ENCODE measurements at places on chromosomes 4 and X.

GRCh38 chr4:147786031-147786430 is 54.1 kb downstream of the ARHGAP10 start:
- DNase-seq, result no peak

DNA sequence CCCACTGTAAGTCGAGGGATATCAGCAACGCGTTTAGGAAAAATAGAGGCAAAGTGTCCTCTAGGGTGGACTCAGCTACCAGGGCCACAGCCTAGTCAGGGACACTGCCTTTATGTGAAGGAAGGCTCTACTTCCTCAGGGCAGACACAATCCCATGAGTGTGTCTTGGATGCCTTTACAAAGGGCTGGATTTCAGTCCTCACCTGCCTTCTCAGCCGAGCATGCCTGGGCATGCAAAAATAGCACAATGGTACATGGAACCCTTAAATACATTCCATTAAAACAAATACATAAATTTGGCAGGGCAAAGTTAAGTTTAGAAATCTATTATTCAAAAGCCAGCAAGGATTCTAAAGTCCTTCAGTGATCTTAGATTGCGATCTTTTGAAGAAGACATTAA is 51.1 kb downstream of the DMD start:
- no peak for DNase-seq

GRCh38 chrX:125132274-125132673 is 187.4 kb upstream of the TEX13C start:
- no peak for DNase-seq

DNA sequence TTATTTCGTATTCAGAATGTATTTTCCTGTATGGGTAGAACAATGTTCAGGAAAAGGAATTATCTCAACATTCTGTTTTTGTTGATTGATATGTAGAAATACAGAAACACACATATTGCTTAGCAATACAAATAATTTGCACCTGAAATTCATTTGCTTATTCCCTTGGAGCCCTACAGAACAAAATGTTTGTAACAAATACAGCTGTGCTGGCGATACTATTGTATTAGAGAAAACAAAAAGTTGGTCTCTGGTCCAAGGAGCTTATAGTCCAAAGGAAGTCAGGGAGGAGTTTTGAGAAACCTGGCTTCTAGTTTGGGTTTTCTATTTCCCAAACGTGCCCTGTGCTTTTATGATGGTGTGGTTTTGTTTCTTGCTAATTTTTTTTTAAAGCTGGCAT is 37.8 kb upstream of the CAPN6 start:
- no peak for DNase-seq

- no peak for DNase-seq
Measured at GRCh38 chr4:82388405-82388804, 14.6 kb upstream of the HNRNPD start.

- DNase-seq, result no peak
Measured at GRCh38 chr4:152509595-152510225, 26.2 kb downstream of the FBXW7 start.

DNA sequence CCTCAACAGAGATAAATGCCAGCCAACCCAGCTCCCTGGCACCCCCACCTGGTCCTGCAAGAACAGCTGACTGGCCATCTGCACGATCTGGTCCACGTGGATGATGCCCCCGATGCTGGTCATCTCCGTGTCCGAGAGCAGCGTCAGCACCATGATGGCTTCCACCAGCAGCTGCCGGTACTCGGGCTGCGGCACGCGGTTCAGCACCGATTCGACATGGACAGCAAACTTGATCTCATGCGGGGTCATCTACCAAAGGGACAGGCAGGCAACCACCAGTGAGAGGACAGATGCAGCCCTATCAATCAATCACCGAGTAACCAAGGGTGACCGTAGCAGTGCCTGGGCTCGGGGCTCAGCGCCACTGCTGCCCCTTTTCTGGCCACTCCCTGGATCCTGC is 89.8 kb downstream of the PHKA2 start:
- no peak for DNase-seq

DNA sequence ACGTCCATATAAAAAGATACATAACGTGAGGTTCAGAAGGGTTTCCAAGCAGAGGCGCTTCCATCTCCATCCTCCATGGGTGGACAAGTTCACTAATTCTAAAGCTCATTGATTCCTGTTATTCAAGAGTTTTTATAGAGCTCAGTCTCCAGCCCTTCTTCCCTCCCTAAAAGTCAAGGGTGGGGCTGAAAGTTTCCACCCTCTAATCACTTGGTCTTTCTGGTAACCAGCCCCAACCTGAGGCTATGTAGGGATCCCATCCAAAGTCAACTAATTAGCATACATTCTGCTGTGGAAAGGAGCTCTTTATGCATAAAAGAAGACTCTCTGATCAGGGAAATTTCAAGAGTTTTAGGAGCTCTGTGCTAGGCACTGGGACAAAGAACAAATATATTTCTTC is 46.9 kb upstream of the VEGFC start:
- no peak for DNase-seq

DNA sequence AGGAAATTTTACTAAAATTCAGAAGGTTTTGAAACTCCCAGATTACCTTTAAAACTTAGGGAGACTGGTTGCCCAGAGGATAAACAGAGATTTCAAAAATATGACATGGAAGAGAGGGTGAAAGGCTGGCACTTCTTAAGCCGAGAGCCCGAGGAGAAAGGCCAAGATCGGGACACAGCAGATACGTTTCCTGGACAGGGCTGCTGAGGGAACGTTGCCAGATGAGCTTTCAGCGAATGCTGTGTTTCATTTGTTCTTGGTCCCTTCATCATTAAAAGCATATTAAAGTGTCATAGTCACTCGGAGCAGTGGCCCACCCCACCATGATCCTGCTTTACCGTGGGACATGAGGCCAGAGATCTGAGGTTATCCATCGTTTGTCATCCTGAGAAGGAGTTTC is 37.9 kb upstream of the STOX2 start:
- DNase-seq, result no peak

GRCh38 chrX:57902633-57903032 is 7.6 kb downstream of the ZXDA start:
- DNase-seq, result no peak

GRCh38 chrX:100829730-100830129 is 9.5 kb downstream of the CSTF2 start:
- DNase-seq, result no peak

DNA sequence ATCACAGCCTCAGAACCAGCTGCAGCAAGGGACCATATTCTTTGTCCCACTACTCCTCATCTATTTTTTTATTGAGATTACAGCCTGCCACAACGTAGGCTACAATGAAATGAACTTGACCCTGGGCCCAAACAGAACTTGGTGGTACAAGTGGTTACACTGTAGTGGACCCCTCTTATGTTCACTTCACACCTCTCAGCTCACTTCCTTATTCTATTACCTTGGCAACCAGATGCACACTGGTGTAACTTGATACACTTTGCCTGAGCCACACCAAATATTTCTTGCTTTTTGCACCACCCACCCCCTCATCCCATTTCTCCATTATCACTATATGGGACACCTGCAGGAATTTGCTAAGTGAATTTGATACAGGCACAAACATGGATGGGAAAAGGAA is 105.8 kb downstream of the CXCL13 start:
- DNase-seq, result no peak

DNA sequence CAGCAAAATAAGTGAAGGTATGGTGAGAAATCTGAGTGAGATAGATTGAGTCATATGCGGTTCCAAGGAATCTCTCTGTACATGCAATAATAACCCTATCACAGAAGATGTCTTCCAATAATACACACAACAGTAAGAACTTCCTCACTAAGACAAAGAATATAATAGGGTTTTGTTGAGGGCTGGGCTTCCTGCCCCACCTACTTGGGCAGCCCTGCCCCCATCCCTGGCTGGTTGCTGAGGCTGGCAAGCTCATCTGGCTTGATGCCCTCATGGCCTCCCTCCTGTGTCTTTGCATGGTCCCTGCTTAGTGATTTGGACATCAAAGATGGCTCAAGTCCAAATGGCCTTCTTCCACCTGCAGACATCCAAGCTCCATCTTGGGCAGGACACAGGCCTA is 2.7 kb downstream of the GEMIN8 start:
- DNase-seq, result peak; percentile 53

DNA sequence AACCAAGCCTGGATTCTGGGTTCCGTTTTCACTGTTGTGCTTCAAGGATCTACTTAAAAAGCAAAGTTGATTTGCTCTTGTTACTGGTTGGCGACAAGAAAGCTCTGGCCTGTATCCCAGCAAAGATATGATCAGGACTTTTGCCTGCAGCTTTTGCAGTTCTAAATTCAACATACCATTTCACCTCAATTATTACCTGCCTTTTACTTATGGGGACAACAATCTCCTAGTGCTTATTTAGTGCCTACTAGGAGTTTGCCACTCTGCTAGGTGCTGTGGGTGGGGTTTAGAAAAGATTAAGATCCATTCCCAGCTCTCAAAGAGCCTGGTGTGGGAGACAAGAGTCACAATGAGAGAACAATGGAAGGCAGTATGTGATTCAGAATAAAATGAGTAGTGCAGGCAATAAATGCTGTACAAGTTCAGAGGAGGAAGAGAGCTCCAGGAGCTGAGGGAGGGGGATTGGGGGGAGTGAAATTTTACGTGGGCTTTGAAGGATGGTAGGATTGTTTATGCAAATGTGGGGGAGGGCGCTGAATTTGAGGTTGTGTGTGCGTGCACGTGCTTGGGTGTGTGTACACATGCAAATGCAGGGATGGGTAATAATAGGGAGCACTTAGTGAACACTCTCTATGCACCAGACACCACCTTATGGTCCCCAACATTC is 5.0 kb upstream of the TMEM164 start:
- no peak for DNase-seq

GRCh38 chr4:26191353-26191752 is 129.5 kb upstream of the RBPJ start:
- DNase-seq, result no peak

- DNase-seq, result no peak
Measured at GRCh38 chrX:149131774-149132173, 373.3 kb downstream of the IDS start.

DNA sequence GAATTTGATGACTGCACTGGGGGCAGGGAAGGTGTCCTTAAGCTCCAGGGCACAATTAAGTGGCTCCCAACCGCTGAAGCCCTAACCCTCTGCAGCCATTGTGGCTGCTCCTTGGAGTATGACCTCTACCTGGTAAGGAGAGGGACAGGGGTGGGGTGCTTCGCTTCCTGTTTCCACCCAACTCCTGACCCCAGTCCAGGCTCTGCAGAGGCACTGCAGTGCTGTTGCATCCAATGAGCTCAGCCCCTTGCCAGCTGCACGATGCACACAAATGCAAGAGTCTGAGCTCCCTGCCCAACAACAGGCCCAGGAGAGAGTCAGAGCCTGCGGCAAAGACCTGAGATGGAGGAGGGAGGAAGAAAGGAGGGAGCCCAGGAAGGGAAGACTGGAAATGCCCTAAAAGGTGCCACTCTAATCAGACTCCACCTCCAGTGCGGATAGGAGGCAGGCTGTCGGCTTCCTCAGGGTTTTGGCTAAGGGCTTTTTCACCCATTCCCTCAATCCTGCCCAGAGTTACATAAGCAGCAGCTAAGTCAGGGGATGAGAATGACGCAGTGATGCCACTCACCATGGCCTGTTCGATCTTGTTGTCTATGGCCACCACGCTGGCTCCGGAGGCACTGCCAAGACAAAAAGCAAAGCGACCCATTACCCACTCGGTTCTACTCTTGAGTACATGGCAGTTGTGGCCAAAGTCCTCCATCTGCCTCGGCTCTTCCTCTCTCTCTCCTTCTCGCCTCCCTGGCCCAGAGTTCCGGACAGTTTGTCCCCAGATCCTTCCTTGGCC is 60.1 kb downstream of the TSC22D3 start:
- no peak for DNase-seq

DNA sequence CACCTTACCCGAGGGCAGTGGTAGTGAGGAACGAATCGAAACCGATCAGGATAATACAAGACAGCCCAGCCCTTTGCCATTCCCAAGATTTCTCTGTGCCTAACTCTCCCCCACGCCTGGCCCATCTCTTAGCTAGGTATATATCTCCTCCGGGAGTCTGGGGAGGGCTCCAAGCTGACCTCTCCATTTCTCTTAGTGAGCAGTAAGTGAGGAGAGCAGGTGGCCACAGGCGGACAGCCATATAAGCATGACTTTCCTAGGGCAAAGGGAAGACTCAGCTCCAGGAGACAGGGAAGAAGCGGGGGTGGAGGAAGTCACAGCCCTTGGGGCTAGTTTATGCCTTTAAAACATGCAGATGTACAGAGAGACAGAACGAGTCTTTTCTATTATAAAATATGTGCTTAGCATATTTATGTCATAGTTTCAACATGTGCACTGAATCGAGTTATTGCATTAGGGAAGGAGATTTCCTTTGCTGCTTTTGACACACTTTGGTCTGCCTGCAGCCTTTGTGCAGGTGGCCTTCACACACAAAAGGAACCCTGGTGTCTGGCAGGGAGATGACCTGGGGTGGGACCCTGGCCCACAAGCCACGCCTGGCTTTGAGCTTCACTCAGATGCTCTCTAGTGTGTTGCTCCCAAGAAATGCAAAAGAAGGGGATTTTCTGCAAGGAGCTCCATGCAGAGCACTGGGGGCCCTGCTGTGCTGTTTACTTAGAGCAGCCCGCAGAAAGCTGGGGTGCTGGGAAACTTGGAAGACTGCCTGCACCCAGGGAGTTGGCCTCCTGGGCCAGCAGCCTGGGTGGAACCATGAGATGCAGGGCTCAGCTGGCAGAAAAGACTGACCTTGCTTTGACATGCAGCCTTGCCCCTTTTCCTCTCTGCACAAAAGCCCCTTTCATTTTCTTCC is 613.3 kb downstream of the BCOR start:
- DNase-seq, result no peak

DNA sequence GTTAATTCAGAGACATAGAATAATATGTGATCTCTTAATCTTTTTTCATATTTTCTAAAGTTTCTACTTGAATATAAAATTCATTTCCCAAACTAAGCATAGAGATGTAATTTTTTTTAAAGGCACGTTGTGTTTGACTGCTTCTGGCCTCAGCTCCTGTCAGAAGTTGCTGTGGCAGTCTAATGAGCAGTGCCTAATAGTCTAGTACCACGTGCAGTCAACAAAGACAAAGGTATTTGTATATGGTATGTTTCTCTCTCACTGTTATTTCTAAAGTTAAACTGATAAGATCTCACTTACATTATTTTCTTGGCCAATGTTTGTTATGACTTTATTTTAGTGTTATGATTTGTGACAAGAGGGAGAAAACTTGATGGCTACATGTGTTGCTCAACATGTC is 48.6 kb upstream of the MCUB start:
- DNase-seq, result no peak

- no peak for DNase-seq
Measured at GRCh38 chr4:7929118-7929951, 10.3 kb downstream of the AFAP1 start.

DNA sequence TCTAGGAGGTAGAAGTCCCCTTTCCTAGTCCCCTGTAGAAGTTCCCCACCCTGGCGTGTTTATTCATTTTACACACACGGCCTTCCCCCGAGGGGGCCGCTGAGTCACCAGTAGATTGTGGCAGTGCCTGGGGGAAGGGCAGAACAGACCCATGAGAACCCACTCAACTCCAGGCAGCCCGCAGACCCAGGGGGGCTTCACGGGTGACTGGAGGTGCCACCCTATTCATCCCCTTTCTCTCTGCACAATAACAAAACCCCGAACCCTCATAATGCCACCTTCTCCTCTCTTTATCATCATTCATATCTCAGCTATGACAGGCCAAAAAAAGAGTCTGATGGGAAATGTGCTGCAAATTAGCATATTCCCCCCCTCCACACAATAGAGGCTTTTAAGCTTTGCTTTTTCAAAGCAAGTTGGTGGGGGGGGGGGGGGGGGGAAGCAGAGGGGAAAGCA is 20.4 kb upstream of the GPM6B start:
- DNase-seq, result peak; percentile 1

Data from substantia nigra (tissue), 51 donors.